ENCODE measurements at places on chromosomes 1 and 21.

- DNase-seq = no peak
Measured at GRCh38 chr1:64489707-64490106, 19.8 kb downstream of the CACHD1 start.

GRCh38 chr1:172255223-172255560 lies 165.3 kb upstream of the C1orf105 start:
- DNase-seq = no peak

GRCh38 chr1:53285969-53286760 lies 41.7 kb downstream of the LRP8 start:
- no peak for DNase-seq

- DNase-seq = peak; percentile 3
Measured at GRCh38 chr1:63475761-63476160, 47.3 kb downstream of the ITGB3BP start.

DNA sequence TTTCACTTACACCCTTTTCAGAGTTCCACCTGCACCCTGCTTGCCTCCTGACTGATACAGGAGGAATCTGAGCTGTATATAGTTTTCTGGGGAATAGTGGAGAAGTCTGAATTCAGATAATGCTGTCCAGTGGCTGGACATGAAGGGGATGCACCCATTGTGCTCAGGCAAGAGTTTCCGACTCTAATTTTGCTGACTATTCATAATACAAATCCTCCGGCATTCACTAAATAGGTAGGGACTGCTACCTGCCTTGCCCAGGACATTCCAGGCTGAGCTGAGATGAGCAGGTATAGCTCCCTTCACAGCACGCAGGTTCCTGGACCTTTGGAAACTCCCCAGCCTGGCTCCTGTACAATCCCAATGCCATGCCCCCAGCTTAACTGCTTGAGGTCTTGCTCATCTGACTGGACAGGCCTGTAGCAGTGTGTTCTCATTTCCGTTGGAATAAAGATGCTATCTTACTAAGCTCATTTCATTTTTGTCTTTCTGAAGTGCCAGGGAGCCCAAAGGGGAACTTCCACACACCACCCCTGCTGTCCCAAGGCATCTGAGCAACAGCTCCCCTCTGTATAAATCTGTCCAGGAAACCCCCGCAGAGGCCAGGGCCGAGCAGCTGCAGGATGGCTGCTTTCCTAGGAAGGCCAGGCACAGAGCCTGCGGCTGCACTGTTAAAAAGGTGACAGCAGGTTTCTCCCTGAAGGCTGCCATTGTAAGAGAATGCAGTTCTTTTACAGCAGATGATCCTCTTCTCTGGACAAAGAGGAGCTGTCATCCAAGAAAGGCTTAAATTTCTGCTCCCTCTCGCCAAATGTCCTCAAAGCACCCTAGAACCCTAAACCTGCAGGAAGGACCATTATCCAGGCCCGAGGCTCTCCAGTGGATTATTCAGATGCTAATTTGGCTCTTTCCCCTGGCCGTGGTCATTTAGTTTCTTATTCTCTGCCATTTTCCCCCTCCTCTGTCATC lies 21.7 kb upstream of the VASH2 start:
- DNase-seq = no peak

- DNase-seq = no peak
Measured at GRCh38 chr1:224435999-224436398, 1.4 kb upstream of the WDR26 start.

Data from fibroblast of gingiva (primary cell).